Ecto neural progenitor cell (in vitro differentiated cells): ENCODE measurements at places on chromosomes 5 and 9.

GRCh38 chr9:69815313-69815712 lies 5.3 kb upstream of the CFAP95 start:
- no peak for DNase-seq

GRCh38 chr9:123339666-123340510 lies 16.1 kb upstream of the CRB2 start:
- no peak for DNase-seq

- DNase-seq = no peak
Measured at GRCh38 chr9:36504156-36504555, 68.5 kb upstream of the MELK start.

- peak; percentile 38 for DNase-seq
Measured at GRCh38 chr5:134138416-134139376, 24.2 kb downstream of the TCF7 start.

DNA sequence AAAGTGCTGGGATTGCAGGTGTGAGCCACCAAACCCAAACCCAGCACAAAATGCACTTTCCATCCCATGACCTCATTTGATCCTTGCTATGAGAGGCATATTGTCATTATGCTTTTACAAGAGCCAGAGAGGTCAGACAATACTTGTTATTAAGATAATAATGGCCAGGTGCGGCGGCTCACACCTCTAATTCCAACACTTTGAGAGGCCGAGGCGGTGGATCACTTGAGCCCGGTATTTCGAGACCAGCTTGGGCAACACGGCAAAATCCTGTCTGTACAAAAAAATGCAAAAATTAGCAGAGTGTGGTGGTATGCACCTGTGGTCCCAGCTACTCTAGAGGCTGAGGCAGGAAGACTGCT lies 55.9 kb upstream of the IL17B start:
- no peak for DNase-seq

GRCh38 chr5:179867079-179867465 lies 8.5 kb upstream of the MRNIP start:
- DNase-seq = no peak

DNA sequence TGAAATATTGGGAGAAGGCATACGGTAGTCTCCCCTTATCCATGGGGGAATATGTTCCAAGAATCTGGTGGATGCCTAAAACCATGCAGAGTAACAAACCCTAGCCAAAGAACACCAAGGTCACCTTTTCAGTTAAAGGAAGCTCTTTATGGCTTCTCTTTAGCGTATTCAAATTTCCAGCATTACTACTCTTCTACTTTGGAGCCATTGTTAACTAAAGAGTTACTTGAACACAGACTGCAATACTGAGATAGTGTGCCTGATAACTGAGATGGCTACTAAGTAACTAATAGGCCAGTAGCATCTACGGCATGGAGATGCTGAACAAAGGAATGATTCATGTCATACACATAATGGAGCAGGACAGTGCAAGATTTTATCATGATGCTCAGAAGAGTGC lies 84.5 kb upstream of the SPEF2 start:
- DNase-seq = no peak

DNA sequence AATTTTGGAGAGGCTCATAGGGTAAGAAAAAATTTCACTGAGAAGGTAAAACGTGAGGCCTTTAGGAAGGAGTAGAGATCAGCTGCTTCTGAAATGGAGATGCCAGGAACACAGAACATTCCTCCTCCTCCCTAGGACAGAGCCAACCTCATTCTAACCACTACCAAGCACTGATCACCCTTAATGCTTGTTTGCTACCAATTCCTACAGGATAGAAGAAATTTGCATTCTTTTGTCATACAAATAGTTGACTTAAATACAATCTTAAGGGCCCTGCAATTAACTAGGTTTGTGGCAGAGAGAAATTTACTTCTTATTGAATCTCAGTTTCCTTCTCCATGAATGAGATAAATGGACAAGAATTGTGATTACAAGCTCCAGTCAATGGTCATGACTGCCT lies 780.2 kb upstream of the WWC1 start:
- DNase-seq = no peak

DNA sequence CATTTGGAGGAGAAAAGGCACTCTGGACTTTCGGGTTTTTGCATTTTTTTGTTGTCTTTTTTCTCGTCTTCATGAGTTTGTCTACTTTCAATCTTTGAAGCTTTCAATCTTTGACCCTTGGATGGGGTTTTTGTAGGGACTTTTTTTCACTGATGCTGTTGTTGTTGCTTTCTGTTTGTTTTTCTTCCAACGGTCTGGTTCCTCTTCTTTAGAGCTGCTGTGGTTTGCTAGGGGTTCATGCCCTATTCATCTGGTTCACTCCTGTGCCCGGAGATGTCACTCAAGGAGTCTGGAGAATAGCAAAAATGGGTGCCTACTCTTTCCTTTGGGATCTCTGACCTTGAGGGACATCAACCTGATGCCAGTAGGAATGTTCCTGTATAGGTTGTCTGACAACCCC lies 378.6 kb upstream of the TYRP1 start:
- DNase-seq = no peak

GRCh38 chr5:36530215-36530614 lies 76.2 kb upstream of the SLC1A3 start:
- no peak for DNase-seq

DNA sequence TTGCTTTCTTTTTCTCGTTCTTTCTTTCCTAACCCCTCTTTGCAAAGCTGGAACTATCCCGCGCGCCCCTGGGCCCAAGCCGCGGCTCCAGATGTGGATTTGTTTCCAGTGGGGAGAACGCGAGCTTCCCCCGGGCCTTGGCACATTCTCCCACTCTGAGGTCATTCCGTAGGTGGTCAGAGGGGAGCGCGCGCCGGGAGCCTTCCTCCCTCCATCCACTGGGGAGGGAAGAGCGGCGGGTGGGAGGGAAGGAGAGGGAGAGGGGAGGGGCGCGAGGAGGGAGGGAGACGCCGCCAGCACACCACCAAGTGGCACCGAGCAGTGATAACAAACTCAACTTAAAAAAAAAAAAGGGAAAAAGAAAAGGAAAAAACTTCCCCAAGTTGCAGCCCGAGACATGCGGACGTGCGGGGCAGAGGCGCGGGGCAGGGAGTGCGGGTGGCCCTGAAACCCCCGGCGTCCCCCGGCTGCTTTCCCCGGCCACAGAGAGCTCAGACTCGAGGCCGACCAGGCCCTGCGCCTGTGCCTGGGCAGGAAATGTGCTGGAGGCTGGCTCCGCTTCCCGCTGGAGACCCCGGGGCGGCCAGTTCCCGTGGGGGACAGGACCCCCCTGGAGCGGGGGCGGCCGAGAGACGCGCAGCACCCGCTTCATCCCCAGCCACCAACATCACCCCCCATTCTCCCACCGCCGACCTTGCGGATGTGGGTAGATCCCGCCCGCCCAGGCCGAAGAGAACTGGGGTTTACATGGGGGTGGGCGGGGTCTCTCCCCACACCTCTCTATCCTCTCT lies 3.1 kb downstream of the IER5L start:
- DNase-seq = peak; percentile 80

GRCh38 chr9:16371306-16371705 lies 499.2 kb downstream of the BNC2 start:
- no peak for DNase-seq

- no peak for DNase-seq
Measured at GRCh38 chr5:107413754-107414153, 257.0 kb downstream of the EFNA5 start.

GRCh38 chr5:78397831-78398230 lies 37.4 kb downstream of the SCAMP1 start:
- no peak for DNase-seq

GRCh38 chr9:111144741-111145140 lies 106.5 kb upstream of the LPAR1 start:
- no peak for DNase-seq

GRCh38 chr5:231661-232060 lies 13.5 kb downstream of the SDHA start:
- DNase-seq = no peak

- DNase-seq = peak; percentile 88
Measured at GRCh38 chr5:147509710-147510651, at the start of gene DPYSL3. DPYSL3 (minus strand) TSS chr5:147510068; CDS start chr5:147509858, 210 bp downstream.

DNA sequence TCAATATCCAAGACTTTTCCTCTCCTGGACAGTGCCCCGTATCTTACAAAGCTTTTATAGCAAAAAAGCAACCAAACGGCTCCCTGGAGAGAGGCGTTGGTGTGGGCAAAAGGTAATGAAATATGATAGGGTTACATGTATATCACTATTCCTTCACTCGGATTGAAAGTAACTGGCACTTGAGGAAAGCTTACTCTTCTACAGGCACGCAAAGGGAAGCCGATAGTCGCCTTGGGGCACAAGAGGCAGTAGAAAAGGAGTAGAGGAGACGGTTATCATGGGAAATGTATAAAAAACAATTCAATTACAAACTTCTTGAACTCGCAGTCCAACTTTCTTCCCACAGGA lies 1.1 kb downstream of the DIAPH1 start:
- DNase-seq = no peak

DNA sequence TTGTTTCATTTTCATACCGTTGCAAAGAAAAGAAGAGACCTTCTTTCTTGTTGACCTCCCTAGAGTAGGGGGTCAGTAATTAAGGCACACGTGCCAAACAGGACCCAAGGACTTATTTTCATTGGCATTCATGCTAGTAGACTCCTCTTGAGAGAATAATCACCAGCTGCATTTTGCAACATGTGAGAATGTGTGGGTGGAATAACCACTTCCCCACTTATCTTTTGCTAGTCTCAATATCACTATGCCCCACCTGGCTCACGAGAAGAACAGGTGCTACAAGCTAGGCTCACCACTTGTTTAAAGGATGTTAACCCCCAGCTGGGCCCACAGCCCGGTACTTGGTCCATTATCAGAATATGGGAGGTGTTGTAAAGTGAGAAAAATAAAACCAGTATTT lies 460.7 kb upstream of the MEF2C start:
- no peak for DNase-seq

DNA sequence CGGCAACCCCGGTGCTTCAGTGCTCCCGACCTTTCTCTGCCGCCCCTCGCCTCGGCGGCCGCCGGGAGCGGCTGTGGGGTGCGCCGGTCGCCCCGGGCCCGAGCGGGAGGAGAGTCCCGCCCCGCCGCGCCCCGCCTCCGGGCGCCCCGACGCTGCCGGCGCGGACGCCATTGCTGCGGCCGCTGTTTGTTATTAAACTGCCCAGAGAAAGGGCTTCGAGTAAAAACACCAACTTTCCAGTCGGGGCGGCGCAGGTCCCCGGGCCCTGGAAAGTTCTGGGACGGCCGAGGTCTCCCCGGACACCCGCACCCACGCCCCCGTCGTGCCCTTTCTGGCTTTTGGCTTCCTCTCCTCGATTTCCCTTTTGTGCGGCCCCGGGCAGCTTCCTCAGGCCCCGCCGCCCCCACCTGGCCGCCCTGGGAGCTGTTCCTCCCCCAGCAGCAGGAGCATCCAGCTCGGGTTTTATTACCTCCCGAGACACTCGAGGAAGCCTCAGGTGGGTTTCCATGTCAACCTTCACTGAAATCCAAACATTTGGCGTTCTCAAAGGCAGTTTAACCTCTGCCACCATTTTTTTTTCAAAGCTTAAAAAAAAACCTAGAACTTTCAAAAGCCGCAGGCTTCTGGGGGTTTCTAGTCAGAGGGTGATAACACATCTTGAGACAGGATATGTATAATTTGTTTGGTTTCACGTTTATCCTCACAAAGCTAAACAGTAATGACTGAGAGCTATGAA lies 334.4 kb downstream of the CWC27 start:
- peak; percentile 69 for DNase-seq

DNA sequence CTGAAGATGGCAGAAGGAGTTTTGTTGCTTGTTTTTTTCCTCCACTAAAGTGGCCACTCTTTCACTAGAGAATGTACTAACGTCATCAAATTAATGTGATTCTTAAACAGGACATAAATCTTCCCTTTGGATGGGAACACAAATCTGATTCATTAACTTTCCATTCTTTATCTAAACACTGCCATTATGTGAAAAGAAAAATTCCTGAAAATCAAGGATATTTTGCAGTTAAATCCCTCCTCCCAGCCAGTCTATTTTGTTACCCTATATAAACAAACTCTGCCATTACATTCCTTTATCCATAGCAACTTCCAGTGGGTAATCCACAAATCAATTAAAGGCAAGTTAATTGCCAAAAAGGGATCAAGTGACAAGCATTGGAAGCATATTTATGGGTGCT lies 546.5 kb downstream of the PDE4D start:
- no peak for DNase-seq

GRCh38 chr5:5787373-5787772 lies 364.9 kb downstream of the ICE1 start:
- no peak for DNase-seq

DNA sequence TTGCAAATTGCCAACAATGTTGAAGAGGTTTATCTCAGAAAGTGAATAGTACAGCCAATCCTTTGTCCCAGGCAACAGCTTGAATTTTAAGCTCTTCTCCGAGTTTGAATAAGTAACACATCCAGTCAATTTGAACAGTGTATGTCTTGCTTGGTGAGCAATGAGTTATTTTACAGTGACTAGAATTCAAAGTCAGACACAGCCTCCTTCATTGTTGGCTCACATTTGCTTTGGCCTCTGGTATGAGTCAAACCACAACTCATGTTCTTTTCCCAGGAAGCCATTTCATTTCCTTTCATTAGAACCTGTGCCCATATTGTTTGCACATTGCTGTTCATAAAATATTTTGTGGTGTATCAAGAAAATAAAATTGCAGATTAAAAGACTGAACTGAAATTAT lies 622.0 kb upstream of the DAB2 start:
- DNase-seq = no peak

- no peak for DNase-seq
Measured at GRCh38 chr5:135702191-135702590, 123.4 kb upstream of the CXCL14 start.

DNA sequence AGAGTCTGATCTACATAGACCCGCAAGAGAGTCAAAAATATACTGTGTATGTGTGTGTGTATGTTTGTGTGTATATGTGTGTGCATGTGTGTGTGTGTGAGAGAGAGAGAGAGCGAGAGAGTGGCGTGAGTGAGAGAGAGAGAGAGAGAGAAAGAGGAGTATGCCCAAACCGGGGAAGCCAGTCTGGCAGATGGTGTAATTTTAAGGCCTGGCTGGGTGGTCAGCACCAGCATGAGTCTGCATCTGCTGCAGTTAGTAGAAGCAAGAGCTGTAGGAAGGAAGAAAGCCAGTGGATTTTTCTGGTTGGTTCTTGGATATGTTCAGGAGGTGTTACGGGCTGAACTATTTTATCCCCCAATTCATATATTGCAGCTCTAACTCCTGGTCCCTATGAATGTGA lies 75.2 kb downstream of the ACTBL2 start:
- no peak for DNase-seq

GRCh38 chr9:37921168-37921510 lies 17.2 kb upstream of the SLC25A51 start:
- DNase-seq = no peak
